ENCODE measurements at places on chromosomes 12 and 14.

- DNase-seq, result no peak
Measured at GRCh38 chr12:41917181-41917580, 227.5 kb downstream of the GXYLT1 start.

- no peak for DNase-seq
Measured at GRCh38 chr12:99287136-99287535, 360.4 kb upstream of the GARIN6 start.

GRCh38 chr12:67107751-67108269, 161.3 kb upstream of the CAND1 start:
- DNase-seq, result no peak

DNA sequence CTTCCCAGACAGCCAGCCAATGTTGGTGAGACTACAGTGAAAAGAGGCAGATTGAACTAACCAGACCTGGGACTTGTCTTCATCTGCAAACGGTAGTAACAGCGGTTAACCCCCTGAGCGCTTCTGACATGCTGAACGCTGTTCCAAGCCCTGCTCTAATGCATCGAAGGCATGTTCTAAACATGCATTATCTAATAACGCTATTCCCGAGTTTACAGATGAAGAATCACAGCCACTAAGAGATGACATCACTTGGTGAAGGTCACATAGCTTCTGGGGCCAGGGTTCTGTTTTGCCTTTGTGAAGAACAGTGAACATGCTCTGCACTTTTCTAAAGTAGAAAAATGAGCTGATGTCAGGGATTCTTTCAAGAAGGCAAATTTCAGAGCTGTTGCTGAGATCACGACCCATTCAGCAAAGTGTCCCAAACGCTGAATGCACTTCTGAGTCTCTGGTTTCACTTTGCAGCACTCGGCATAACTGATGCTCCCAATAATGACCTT, 56.0 kb downstream of the FOS start:
- DNase-seq, result no peak

DNA sequence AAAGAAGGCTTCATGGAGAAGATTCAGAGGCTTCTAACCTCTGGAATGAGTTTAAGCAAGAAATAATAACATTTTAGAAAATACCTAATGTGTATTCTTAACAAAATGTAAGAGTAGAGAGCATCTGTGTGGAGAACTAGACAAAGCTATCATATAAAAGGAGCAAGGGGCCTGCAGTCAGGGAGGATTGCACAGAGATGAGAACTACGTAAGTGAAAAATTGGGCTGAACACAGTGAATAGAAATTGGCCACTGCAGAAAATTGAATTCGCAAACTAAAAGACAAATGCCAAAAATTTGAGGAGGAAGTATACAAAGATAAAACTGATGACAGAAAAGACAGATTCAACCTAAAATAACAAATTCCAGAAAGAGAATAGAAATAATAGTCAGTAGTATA, 92.8 kb downstream of the TGFB3 start:
- DNase-seq, result no peak

DNA sequence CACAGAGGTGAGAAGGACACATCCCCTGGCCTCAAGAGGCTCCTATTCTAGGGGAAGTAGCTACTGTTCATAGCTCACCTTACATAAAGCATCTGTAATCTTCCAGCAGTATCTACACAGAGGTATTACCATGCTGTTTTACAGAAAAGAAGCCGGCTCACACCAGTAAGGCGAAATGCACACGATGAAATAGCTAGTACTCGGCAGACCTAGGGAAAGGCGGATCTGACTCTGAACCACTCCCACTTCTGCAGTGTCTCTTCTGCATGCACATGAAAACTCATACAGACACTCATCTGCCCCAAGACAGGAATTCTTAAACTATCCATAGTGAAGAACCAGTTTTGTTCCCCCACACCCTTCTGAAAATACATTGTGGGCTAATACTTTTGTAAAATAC, 73.6 kb downstream of the IQSEC3 start:
- no peak for DNase-seq

GRCh38 chr12:29035112-29035511, 114.0 kb upstream of the FAR2 start:
- DNase-seq, result no peak

- DNase-seq, result no peak
Measured at GRCh38 chr12:40635141-40635731, 57.0 kb upstream of the CNTN1 start.

GRCh38 chr14:35398071-35398584, 6.4 kb downstream of the NFKBIA start:
- DNase-seq, result no peak

DNA sequence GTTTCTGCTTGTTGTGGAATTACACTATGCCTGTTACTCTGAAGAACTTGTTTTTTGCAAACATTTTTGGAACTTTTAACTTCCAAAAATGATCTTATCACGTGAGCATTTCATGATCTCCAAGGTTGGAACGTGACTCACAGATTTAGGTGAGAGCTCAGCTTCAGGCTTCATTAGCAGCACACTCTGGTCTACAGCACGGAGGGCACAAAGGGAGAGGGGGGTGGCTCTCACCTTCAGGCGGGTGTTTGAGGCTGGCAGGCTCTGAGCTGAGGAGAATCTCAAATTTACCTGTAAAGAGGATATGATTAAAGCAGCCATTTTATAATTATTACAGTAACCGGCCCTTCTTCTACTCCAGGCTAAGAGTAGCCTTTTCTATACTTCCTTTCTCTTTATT, 45.3 kb upstream of the PZP start:
- no peak for DNase-seq

DNA sequence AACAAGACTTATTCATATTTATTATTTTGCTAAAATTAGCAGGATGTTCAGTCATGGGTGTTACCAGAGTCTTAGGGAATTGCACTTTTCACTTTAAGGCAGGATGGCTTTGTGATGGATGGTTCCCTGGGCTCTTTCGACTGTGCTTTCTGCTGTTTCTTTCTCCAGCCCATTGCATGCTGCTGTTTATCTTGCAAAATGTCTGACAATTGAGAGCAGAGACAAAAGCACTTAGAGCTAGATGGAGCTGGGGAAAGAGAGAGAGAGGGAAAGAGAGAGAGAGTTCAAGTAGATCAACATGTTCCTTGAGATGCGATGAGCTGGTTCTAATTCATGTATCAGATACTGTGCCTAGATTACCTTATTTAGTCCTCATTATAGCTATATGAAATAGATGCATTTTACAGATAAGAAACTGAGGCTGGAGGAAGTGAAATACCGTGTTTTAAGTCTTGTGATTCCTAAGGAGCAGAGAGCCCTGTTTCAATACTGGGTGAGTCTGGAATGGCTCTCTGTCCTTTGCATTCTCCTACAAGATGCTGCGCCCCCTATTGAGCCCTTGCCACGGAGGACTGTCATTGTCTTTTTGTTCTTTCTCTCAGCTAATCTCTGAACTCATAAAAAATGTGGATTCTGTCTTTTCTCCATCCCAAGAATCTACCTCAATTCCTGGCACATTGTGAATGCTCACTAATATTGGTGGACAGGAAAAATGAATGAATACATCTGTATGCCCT, 227.9 kb downstream of the ALG10B start:
- DNase-seq, result no peak

GRCh38 chr12:33488036-33488435, 48.4 kb upstream of the SYT10 start:
- no peak for DNase-seq

DNA sequence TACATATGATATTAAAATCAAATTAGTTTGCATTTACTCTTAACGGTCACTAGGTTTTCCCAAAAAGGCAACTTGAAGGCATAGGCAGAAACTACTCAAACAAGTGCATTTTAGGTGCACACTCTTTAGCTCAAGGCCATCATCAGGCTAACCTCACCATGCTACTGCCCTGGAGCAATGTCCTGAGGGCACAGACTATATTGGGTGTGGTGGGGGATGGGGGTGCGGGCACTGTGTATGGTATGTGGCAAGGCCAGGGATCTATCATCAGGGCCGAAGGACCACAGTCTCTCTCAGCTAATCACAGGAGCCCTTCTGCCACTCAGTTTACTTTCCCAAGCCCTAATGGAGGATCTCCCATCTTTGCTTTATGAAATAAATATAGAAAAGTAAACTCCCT, 51.9 kb downstream of the SH2B3 start:
- DNase-seq, result no peak

- DNase-seq, result no peak
Measured at GRCh38 chr14:104171895-104172294, 33.5 kb downstream of the KIF26A start.

GRCh38 chr14:100604709-100605108, 17.5 kb upstream of the BEGAIN start:
- DNase-seq, result no peak

DNA sequence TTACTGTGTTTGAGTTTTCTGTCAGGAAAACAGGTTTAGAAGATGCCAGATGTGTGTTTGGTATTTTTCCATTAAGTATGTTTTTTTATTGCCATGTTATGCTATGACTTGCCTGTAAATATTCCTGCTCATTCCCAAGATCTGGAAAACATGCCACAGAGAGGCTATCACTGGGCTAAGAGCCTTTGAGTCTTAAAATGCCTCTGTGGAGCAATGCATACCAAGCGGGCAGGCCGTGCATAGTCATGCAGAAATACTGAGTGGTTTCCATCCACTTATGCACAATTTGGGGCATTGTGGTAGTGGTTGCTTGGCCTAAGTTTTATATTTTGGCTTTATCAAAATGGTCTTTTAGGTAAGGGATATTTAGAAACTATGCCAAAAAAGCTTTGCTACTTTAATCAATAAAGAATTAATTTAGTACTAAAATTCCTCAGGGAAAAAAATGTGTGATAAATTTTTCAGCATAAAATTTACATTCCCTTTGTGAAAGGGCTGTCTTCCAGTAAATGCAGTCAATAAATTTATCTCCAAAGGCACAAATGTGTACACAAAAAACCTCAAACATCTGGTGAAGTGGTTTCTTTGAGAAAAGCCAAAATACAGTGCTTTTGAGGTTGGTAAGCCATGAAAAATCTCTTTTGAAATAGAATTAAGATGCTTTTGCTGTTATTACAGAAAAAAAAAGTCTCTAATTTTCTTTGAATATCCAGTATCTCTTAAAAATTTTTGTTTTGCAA, 341.3 kb upstream of the FBXO33 start:
- no peak for DNase-seq

GRCh38 chr14:103499709-103500108, 22.9 kb downstream of the CKB start:
- DNase-seq, result no peak

- no peak for DNase-seq
Measured at GRCh38 chr12:7242176-7243101, 53.0 kb downstream of the PEX5 start.

DNA sequence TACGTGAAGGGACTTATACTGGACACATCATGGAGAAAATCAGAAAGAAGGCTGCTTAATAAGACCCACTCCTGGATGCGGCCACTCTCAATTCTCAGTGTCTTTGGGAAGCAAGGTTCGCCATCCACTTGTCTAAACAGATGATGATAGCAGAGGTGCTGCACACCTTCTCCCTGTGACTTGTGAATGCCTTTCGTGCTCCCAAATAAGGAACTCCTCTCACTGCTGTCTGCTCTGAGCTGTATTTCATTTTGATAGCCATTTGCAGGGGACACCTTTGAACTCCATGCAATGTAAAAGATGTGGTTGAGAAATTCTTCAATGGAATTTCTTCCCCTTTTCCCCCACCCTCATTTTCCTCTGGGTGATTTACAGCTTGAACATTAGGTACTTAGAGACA, 11.6 kb downstream of the RMST start:
- DNase-seq, result no peak

GRCh38 chr12:59010941-59011340, 90.6 kb upstream of the LRIG3 start:
- DNase-seq, result no peak

GRCh38 chr12:66964629-66965028, 285.8 kb upstream of the GRIP1 start:
- no peak for DNase-seq

DNA sequence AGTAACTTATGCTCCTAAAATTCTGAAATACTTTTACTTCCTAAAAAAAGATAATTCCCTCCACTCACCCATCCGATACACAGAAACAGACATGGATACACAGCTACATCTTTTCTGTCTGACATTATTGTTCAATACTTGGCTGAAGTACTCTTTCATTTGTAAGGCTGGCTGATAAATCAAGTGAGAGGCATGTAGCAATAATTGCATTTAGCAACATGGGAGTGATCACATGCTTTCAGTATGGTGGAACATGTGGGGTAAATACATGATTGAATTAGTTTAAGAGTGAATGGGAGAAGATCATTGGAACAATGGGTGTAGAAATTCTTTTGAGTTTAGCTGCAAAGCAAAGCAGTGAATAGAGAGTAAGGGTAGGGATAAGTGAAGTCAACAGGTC, 25.6 kb downstream of the PTPRQ start:
- no peak for DNase-seq

GRCh38 chr14:41498959-41499358, 107.7 kb upstream of the LRFN5 start:
- DNase-seq, result no peak

GRCh38 chr14:34119107-34119858, 168.4 kb upstream of the EGLN3 start:
- DNase-seq, result no peak

DNA sequence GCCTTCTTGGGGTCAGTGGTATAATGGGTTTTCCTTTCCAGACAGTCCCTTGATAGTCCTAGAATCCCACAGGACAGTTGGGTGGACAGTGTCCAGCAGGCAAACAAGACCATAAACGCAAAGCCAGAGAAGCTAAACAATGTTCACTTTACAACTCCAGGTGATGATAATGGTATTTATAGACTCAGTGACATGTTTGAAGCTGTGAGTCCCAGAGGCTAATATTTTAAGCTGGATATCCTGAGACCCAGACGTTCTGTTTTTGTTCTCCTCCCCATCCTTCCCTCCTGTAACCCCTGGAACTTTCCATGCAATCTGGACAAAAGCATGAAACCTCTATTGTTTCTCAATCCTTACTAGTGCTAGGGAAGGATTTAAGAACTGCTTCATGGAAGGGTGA, 121.0 kb downstream of the ZFP36L1 start:
- DNase-seq, result no peak

DNA sequence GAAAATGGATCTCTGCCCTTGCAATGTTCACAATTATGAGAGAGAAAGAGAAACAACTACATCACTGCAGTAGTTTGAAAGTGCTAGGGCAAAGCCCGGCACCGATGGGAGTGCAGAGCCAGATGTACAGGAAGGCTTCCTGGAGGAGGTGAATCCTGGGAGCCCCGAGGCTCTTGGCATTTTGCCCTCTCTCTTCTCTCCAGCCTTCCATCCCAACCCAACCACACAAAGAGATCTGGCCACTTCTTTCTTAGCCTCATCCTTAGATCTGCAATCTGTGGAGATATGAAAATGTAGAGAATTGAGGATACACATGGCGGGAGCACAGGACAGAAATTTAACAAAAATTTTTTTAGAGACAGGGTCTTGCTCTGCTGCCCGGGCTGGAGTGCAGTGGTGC, 3.3 kb upstream of the PAPLN start:
- no peak for DNase-seq

All from amniotic stem cell (primary cell).